ENCODE measurements at places on chromosomes 7 and 10.

- DNase-seq = no peak
Measured at GRCh38 chr7:1926908-1927306, 256.8 kb downstream of the ELFN1 start.

GRCh38 chr10:131982796-131983195 lies 1.1 kb upstream of the BNIP3 start:
- no peak for DNase-seq

DNA sequence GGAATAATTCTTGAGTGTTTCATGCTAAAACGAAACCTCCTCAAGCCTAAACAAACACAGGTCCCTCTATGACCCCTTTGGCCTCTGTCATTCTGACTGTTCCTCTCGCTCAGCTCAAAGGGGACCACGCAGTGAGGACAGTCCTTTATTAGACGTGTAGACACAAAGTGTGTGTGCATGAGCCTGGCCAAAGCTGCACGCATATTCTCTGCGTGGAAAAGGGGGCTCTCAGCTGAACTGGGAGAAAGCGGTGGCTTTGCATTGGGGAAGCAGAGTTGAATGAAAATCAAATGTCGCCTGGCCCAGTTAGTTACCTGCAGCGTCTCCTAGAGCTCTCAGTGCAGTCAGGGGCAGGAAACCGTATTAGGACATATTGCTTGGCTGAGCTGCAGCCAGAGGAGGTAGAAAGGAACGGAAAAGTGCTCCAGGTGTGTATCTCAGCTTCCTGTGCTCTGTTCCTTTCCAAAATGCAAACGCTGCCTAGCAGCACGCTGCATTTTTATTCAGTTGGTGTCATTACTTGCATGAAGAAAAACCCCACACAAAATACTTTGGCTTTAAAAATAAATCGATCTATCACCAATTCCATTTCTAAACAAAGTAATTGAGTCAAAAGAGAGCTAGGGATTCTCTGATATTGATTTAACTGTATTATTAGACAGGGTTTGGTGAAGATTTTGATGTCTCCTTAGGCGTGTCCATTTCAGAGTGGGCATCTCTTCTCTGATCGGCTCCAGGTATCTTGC lies 4.9 kb downstream of the GATA3 start:
- DNase-seq = peak; percentile 43

GRCh38 chr7:100830396-100830795 lies 3.1 kb upstream of the EPHB4 start:
- DNase-seq = no peak

DNA sequence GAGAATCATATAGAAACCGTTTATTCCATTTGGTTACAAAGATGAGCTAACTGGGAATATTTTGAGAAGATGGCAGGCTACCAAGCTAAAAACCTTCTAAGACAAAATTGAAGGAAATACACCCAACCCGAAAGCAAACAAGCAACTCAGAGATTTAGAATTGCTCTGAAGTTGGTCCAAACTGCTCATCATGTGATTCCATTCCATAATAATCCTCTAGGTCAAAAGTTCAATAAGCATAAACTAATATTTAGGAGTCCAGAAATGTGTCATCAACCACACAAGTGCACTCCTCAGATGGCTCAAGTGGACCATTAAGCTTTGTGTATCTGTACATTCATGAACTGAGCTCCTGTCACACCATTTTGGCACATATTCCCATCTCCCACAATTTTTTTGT lies 28.7 kb downstream of the DGKI start:
- no peak for DNase-seq

DNA sequence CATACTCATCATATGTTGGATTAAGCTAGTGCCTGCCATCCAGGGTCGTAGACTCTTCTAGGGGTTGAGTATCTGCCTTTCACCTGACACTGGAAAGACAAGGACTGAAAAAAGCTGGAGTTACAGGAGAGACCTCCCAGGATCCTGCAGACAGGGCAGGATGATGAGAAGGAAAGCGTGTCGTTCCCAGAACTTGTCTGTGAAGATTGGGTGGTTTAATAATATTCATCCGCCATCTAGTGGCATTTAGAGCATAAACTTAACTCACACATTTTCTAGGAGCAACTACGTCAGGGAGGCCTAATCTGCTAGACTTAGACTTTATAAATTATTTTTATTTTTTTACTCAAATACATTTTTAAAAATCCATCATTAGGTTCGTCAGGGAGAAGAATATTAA lies 59.6 kb downstream of the ADRB1 start:
- DNase-seq = peak; percentile 34

GRCh38 chr10:74766501-74766900 lies 59.9 kb upstream of the KAT6B start:
- no peak for DNase-seq

DNA sequence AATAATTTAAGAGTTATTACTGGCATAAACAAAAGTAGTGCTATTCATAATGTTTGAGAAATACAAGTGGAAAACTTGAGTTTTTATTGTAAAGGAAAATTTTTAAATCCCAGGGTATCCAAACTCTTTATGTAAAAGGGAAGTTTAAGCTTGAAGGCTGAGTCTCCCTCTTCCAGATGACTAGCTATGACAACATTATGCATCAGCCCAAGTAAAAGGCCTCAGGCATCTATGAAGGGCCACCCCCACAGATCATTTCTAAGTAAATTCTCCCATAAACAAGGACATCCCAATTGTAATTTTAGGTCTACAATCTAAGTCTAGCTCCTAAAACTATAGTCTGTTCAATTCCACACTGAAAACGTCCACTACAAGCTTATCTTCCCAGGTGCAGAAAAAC lies 166.2 kb upstream of the STEAP1 start:
- no peak for DNase-seq

DNA sequence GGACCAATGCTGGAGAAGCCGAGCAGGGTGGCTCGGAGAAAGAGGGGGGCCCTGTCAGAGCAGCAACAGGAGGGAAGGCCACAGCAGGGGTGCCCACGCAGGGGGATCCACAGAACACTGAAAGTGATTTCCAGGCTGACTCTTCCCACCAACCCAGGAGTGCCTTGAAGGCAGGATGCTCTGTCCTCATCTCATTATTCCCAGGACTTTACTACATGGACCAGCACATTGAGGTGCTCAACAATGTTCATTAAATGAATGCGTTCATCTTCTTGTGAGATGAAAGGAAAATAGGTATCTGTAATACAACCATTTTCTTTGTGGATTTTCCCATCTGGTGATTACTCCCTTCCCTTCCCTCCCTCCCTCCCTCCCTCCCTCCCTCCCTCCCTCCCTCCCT lies 71.0 kb downstream of the COL26A1 start:
- no peak for DNase-seq

DNA sequence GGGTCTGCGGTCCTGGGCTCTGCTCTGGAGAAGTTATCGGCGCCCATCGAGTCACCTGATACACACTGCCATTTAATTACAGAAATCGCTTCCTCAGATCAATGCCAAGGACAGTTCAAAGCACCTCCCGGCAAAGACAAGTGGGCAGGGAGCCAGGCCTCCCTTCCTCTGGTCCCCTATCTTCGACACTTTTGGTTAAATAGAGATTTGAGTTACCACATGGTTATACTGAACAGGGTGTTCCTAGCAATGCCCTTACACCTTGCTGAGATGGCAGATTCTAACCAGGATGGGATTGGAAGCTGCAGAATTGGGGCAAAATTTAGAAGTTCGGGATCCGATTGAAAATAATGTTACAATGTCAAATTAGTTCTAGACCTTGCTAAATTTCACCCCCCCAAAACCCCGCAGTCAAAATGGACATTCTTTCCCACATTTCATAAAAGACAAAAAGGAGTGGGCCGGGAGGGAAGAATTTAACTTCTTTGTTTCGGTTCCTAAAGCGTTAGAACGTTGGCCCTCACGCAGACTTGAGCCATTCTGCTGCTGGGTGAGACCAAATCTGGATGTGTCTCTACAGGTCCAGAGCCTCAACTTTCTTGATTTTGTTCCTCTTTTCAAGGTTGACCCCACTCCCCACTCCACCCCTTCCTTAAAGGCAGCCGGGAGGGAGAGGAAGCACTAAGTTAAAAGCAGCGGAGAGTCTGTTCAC lies 2.2 kb upstream of the DLX5 start:
- DNase-seq = no peak

- DNase-seq = no peak
Measured at GRCh38 chr10:104084482-104085142, 1.1 kb downstream of the COL17A1 start.

DNA sequence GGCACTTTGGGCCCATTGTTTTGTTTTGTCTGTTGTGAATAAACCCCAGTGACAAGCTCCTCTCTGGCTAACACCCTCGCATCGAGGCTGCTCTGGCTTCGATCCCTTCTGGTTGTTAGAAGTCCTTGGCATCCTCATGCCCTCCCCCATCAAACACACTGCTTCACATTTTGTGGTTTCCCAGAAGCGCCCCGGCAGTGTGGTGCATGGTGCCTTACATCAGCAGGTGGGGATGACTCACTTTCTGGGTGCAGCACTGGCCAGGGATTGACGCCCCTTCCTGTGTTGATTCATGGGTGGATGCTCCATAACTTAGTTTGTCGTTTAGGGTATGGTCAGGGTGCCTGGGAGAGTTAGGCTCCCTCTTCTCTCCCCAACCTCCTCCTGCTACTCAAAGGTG lies 51.4 kb downstream of the PLPP4 start:
- DNase-seq = peak; percentile 18

- DNase-seq = no peak
Measured at GRCh38 chr10:87058171-87058570, 36.5 kb downstream of the GLUD1 start.

DNA sequence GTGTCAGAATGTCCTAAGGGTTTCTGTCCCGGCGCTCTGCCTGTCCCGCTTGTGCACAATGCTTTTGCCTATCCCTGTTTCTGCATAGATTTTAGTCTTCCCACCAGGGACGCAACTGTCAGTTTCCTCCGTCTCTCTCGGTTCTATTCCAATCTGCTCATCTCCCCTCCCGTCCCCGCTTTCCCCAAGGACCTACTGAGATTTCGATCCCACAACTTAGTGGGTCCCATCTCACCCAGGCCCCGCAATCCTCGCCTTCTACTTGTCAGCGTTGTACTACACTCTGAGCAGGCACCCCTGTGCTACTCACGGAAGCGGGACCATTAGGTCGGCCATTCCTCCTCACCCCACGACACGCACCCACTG lies 519 bp upstream of the ZNF655 start:
- DNase-seq = no peak

- DNase-seq = no peak
Measured at GRCh38 chr10:106559442-106559841, 605.1 kb downstream of the SORCS1 start.

- peak; percentile 39 for DNase-seq
Measured at GRCh38 chr10:125160856-125161706, 718 bp upstream of the CTBP2 start.

DNA sequence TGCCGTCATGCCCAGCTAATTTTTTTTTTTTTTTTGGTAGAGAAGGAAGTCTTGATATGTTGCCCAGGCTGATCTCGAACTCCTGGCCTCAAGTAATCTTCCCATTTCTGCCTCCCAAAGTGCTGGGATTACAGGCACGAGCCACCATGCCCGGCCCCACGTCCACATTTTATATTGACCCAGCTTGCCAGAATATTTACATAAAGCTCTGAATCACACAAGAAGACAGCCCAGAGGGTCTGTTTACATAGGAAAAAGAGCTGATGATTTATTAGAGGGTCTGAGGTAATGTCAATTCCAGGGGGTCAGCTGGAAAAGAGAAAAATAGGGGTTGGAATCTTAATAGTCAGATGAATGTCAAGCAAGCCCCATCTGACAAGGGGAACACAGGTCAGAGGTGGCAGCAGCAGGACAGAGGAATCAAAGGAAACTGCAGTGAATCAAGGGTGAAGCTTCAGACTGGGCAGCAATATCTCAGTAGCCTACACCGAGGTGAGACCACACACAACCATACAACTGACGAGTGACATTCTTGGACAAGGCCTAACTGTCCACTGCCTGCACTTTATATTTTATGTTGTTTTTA lies 15.8 kb upstream of the SLF2 start:
- DNase-seq = no peak

- peak; percentile 80 for DNase-seq
Measured at GRCh38 chr10:32367793-32368453, 21.0 kb upstream of the EPC1 start.

DNA sequence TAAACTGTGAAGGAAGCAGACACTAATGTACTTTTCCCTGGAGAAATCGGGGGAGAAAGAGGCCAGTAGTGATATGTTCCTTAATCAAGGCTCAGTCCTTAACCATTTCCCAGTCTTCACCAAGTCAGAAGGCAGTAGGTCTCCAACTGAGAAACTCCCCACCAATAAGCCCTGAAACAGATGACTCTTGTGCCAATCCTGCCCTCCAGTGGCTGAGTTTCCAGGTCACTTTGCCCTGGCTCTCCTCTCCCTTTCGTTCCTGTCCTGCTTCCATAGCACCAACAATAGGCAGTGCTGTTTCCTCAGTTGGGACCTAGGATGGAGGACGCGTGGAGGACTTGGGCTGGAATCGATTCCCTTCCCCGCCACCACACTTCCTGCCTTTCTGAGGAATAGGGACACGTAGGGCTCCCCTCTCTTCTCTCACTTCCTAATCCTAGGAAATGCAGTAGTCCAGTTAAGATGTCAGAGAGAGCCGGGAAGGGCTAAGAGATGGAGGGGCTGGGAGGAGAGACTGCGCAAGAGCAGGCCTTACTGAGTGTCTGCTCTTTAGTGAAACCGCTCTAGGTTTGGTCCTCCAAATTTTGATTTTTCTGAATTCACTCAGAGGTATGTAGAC lies 23.4 kb downstream of the ATOH7 start:
- peak; percentile 39 for DNase-seq

DNA sequence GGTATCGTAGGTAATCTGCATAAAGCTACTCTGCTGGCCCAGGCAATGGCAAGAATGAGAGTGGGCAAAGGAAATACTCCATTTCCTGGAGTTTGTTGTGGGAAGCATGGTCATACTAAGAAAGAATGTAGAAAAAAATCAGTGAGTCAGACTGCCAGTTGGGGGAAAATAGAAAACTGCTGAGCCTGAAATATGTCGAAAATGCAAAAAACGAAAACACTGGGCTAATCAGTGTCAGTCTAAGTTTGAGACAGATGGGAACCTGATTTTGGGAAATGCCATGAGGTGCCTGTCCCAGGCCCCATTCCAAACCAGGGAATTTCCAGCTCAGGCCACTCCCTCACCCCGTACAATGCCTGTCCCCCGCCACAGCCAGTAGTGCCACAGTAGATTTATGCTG lies 150.0 kb downstream of the ZNF33B start:
- no peak for DNase-seq

- DNase-seq = no peak
Measured at GRCh38 chr7:80467069-80467468, 44.8 kb downstream of the GNAT3 start.
